ENCODE measurements at places on chromosomes 3 and 15.

- peak; percentile 13 for DNase-seq
Observed at GRCh38 chr3:49717959-49718857, 1.3 kb downstream of the AMIGO3 start.

- DNase-seq: no peak
Observed at GRCh38 chr3:9781978-9782603, 10.2 kb downstream of the TADA3 start.

DNA sequence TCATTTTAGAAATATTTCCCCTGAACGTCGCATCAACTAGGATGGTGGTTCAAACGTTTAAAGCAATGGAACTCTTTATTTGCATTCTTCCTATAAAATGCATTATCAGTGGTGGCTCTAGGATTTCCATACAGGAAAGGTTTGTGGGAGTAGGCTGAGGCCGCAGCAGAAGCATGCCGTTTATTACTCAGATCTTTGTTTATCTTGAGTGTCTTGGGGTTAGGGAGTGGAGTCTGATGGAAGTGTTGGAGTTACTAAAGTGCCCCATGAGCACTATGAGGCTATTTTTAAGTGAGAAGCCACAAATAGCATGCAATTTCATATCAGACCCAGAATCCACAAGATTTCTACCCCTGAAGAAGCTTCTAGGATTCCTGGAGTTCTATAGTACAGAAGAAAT lies 26.2 kb downstream of the ATOSA start:
- DNase-seq: no peak

GRCh38 chr3:113721636-113722035 lies 24.4 kb downstream of the NAA50 start:
- no peak for DNase-seq

- DNase-seq: peak; percentile 93
Observed at GRCh38 chr3:158808697-158809096, 6.8 kb downstream of the MFSD1 start.
